T-helper 9 cell (primary cell): ENCODE measurements at places on chromosomes 16 and 17.

DNA sequence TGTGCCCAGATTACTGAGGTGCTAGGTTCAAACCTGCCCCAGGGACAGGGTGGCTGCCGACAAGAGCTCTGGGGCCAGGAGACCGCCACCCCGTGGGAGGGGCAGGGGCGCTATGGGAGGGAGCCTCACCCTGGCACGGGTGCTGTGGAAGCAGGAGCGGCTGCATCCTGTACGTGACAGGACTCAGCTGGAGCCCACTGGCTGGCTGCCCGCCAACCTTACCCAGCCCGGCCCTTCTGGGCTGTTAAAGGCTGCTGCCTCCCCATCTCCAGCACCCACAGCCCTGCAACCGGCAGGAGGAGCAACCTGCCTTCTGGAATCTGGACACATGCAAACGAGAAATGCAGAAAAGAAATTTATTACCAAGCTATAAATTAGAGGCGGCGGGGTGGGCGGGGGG, 11.2 kb downstream of the PAM16 start:
- no peak for DNase-seq

DNA sequence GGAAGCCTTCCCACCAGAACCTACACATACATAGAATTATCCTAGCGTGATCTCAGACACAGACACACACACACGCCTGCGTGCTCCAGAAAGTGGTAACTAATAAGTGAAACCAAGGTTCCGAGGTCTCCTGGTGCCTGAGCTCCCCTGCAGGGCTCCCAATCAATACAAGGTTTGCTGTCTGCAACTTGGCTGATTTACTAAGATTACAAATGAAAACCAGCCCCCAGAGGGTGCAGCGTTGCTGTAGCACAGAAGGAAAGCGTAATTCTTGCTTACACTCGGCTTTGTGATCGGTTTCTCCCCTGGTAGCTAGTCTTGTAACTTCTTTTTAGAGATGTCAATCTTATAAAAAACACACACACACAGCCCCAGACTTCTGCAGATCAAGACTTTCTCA, 334.1 kb upstream of the XYLT1 start:
- DNase-seq, result no peak

- no peak for DNase-seq
These were observed 23.0 kb upstream of the TMEM132E start for GRCh38 chr17:34556384-34556783.

DNA sequence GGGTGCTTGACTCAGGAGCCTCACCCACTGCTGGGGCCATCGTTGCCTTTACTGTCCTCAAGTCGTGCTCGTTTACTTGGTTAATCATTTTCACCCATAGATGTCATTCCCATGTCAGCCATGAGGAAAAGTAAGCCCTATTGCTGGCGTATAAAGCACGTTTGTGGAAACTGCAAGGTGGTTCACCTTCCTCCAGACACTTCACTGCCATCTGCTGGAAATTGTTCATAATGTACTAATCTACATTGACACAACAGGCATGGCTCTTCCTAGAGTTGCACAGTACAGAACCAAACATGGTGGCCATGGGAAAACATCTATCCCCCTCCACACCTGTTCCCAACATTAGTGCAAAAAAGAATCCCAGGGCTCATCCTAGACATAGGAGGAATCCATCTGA, 116.6 kb downstream of the ZNF18 start:
- no peak for DNase-seq

GRCh38 chr17:31513731-31514427, 122.4 kb downstream of the RAB11FIP4 start:
- DNase-seq, result no peak

DNA sequence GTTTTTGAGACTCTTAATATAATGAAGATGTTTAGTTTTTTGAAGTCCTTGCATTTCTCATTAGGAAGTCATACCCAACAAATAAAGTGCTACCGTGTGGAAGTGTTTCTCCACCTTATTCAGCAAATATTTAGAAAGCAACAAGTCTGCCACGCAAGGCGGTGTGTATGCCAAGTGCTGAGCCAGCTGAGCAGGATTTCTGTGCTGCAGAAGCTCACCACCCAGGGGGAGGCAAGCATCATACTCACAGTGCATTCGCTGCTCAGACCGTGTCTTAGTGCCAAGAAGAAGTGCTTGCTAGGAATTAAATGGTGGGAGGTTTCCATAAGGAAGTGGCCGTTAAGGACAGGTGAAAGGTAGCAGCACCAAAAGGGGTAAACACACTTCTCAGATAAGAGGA, 111.2 kb downstream of the ARHGAP44 start:
- DNase-seq, result no peak

DNA sequence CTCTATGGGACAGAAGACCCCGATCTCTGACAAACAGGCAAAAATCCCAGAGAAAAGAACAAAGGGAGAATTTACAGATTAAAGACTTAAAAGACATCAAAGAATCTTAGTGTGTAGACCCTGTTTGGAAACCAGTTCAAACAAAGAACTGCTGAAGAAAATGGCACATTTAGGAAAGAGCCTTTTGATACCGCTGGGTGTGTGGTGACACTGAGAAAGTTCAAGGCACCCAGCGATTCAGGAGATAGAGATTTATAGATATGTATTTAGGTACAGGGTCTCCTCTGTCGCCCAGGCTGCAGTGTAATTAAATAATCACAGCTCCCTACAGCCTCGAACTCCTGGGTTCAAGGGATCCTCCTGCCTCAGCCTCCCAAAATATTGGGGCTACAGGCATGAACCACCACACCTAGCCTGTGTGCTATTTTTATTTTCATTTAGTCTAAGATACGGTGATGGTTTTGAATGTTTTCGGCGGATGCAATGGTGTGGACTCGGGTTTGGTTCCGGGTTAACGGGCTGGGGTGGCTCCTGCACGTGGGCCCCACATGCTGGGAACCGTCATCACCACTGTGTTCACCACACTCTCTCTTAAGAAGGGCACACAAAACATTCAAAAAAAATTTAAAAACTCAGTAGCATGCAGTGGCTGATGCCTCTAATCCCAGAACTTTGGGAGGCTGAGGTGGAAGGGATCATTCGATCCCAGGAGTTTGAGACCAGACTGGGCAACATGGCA, 114.0 kb downstream of the ZNF778 start:
- DNase-seq, result no peak

DNA sequence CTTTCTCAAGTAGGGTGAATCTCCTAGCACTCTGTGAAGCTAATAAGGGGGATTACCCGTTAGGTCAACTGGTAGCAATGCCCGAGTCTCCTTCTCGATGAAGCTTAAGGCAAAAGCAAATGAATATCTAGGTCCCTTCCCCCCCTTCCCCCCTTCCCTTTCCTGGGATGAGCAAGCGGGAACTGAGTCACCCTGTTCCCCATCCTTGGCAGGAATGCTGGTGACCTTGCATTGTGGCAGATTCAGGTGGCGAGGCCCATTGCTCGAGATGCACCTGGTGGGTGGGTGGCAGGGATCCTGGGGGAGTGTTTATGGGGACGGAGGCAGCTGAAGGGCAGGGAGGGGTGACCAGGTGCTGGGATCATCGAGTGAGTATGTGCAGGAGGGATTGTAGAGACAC, 7.1 kb downstream of the NXPH3 start:
- no peak for DNase-seq
